T-cell (primary cell): ENCODE measurements at places on chromosomes 12 and 14. TPM values are rescaled to one million over a fixed set of nuclear protein-coding genes. Genes with fewer than 3 reads are reported as not detected.

DNA sequence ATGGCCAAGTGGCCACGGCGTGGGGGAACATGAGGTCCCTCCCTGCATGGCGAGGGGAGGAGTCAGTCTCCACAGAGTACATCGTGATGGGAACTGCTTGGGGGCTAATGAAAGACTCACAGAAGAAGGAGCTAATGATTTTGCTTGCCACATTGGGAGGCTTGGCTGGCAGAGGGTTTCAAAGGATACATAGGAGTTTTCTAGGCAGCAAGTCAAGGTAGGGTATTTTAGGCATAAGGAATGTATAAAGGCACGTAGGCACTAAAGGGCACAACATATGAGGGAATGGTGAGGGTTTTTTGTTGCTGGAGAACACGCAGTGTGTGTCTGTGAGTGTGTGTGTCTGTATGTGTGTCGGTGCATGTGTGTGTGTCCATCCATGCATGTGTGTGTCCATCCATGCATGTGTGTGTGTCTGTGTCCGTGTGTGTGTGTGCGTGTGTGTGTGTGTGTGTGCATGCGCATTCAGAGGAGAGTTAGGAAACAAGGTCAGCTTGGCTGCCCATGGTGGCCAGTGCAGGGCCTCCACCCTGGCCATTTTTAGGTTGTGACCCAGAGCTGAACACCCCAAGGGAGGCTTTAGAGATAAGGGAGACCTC lies 84.5 kb downstream of the BEGAIN start:
- no peaks in the 10 kb centered on the region for H3K36me3 ChIP-seq
- H3K4me1 ChIP-seq: no peaks in the 10 kb centered on the region
- H3K27ac ChIP-seq: no peak overlapping the region

- no peak overlapping the region for H3K27ac ChIP-seq
- H3K4me1 ChIP-seq: no peaks in the 10 kb centered on the region
- peaks cover 40% of the 10 kb centered on the region for H3K27me3 ChIP-seq
- no peak for DNase-seq
- H3K4me3 ChIP-seq: no peak overlapping the region
These were observed 95.4 kb upstream of the SFSWAP start for GRCh38 chr12:131615326-131616042.

The MYH6 gene
- total RNA-seq: not detected

The DDX51 gene
- 55.2 TPM for total RNA-seq

The RD3L gene
- total RNA-seq: not detected
